ENCODE measurements at places on chromosomes 1 and 21. TPM values are rescaled to one million over a fixed set of nuclear protein-coding genes. Genes with fewer than 3 reads are reported as not detected.

GRCh38 chr1:160855181-160855981 is 7.3 kb downstream of the CD244 start:
- no peaks in the 10 kb centered on the region for H3K27me3 ChIP-seq
- no peak overlapping the region for H3K27ac ChIP-seq
- H3K4me1 ChIP-seq = no peaks in the 10 kb centered on the region

- no peaks in the 10 kb centered on the region for H3K36me3 ChIP-seq
- H3K27me3 ChIP-seq = no peaks in the 10 kb centered on the region
Measured at GRCh38 chr1:51729824-51730301, 113.0 kb downstream of the OSBPL9 start.

GRCh38 chr21:24289539-24289938 is 1317.7 kb downstream of the MRPL39 start:
- DNase-seq = no peak

LCE1B gene
- not detected for total RNA-seq
